Cortex of kidney (tissue), 1 donor: ENCODE measurements at places on chromosomes 1 and 21.

GRCh38 chr1:174965362-174966007, 34.3 kb upstream of the CACYBP start:
- DNase-seq: no peak

GRCh38 chr1:197195100-197195499, 48.6 kb upstream of the ASPM start:
- DNase-seq: no peak

DNA sequence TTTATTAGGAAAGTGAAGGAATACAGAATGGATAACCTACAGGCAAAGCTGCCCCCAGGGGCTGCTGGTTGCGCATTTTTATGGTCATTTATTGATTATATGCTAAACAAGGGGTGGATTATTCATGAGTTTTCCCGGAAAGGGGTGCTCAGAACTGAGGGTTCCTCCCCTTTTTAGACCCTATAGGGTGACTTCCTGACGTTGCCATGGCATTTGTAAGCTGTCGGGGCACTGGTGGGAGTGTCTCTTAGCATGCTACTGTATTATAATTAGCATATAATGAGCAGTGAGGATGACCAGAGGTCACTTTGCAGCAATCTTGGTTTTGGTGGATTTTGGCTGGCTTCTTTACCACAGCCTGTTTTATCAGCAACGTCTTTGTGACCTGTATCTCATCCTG, 5.9 kb upstream of the ASAP3 start:
- DNase-seq: no peak

- no peak for DNase-seq
Measured at GRCh38 chr1:57222307-57222706, 201.6 kb downstream of the DAB1 start.

- DNase-seq: no peak
Measured at GRCh38 chr1:157925419-157926166, 67.9 kb upstream of the KIRREL1 start.

DNA sequence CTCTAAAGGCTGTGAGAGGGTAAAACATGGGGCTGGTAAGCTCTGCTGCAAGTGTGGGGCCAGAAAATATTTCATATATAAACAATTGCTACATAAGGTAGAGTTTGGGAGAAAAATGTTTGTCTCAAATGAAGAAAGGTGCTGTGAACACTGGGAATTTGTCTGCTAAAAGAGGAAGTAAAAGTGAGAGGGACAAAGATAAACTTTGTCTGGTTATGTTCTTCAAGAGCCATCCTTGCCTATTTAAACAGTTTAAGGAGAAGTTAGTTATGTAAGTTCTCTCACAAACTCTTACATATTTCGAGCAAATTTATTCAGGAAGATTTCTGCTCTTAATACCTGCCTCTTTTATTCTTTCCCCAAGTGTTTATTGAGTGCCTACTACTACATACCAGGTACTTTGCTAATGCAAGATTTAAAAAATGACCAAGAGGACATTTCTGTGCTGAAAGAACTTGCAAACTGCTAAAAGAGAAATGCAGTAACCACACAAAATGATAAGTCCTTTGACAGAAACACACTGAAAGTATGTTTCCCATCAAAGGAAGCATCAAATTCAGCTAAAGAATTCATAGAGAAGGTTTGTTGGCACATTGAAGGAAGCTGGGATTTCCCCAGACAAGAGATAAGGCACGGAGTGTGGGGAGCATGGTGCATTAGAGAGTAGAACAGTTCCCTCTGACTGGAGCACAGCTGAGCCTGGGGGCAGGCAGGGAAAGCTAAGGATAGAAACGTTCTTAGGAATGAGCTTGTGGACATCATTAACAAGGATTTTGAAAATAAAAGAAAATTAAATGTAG, 549.1 kb downstream of the PTBP2 start:
- no peak for DNase-seq

GRCh38 chr1:170321113-170321512, 175.4 kb downstream of the NTMT2 start:
- DNase-seq: no peak

GRCh38 chr1:54027848-54028247, 9.9 kb upstream of the LDLRAD1 start:
- no peak for DNase-seq

DNA sequence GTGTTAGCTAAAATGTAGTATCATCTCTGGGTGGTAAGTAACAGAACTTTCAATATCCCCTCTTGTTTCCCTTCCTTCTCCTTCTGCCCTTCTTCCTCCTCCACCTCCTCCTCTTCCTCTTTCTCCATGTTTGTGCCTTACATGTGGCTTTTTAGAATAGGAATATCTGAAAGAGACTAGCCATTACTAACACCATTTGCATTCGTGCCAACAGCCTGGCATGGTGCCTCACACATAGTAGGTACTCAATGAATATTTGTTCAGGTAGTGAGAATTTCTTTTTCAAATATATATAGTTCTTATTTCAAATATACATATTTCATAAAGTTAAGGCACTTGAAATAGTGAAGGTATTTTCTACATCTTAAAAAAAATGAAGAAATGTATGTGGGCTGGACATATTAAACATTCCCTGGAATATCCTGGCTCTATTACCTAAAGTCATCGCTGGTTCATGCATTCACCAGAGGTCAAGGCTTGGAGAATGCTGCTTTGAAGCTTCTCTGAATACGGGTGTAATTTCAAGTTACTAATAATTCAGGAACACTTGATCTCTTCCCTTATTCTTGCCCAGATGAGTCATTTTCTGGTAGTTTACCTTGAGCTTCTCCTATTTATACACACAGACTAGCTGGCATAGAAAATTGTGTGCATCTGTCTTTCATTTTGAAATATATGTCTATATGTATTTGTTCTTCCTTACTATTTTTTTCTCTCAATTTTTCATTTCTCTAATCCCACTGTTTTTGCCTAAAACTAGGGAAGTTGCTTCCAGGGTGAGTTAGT, 319.4 kb downstream of the TGFB2 start:
- DNase-seq: no peak

GRCh38 chr1:24874611-24875234, 55.4 kb downstream of the RUNX3 start:
- DNase-seq: no peak

DNA sequence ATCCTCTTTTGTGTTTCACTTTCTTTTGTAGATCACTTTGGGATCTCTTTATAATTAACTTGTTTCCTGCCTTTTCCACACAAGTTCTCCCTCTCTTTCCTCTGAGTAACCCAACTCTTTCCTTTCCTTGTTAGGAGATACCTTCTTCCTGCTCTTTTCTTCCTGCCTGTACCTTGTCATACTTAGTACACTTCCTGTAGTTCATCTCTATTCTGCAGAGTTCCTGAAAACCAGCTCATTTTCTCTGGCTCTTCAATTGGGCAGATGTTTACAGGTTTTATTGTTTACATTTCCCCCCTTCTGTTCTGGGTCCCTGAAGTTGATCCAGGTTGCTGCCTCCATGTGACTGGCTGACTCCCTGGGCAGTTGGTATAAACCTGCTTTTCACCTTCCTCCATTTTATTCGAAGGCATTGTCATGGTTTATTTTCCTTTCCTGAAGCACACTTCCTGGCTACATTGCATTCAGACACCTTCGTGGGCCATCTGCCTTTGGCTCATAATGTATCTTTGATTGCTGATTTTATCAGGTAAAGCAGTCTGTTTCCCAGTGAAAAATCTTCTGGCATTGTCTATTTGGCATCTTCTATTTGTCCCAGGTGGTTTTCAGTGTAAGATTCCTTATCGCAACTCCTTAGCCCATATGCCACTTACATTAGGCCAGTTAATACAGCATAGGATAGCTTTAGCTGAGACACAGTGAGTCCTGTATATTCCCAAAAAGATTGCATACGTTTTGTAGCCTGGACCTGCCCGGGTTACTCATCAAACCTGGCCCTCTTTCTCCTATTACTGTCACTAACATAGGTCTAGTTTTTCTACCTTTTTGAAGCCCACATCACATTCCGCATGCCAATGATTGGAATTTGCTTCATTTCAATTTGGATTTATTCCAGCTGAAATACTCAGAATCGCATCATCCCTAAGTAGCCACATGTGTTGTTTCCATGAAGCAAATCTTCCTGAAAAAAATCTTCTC, 15.4 kb downstream of the CTH start:
- no peak for DNase-seq

GRCh38 chr1:109404838-109405237, 7.1 kb upstream of the SORT1 start:
- no peak for DNase-seq

GRCh38 chr1:37556712-37557196, at the start of gene DNALI1:
Gene DNALI1 (plus strand): TSS chr1:37556940. CDS start chr1:37556995, 55 bp downstream.
- peak; percentile 26 for DNase-seq

DNA sequence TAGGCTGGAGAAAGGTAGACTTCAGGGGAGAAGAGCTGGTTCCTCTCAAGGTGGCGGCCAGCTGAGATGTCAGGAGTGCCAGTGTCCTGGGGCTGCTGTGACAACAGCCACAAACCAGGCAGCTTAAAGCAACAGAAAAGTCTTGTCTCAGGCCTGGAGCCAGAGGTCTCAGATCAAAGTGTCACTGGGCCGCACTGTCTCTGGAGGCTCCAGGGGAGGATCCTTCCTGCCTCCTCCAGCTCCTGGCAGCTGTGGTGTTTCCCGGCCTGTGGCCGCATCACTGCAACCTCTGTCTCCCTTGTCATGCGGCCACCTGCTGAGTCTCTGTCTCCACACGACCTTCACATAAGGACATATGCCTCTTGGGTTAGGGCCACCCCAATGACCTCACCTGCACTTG, 24.4 kb upstream of the TSPEAR start:
- no peak for DNase-seq

GRCh38 chr1:179876300-179876715, 1.3 kb downstream of the TOR1AIP2 start:
- DNase-seq: no peak

- no peak for DNase-seq
Measured at GRCh38 chr1:14741082-14741481, 142.6 kb downstream of the KAZN start.

GRCh38 chr1:167599957-167600581, 30.0 kb upstream of the RCSD1 start:
- no peak for DNase-seq

DNA sequence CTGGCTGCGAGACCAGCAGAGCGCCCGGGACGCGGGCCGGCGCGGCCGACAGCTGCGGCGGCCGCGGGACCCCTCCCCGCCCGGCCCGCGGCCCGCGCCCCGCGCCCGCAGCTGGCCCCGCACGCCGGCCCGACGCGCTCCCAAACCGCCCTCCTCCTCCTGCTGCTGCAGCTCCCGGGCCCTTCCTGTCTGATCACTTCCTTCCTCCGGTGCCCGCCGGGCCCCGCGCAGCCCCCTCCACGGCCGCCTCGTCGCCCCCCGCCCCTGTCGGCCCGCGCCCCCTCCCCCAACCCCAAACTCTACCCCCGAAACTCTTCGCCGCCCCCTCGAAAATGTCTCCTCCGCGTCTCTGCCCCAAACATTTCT, 594 bp downstream of the LUZP1 start:
- DNase-seq: no peak

GRCh38 chr21:33238146-33238545, 8.4 kb downstream of the IFNAR2 start:
- DNase-seq: no peak

DNA sequence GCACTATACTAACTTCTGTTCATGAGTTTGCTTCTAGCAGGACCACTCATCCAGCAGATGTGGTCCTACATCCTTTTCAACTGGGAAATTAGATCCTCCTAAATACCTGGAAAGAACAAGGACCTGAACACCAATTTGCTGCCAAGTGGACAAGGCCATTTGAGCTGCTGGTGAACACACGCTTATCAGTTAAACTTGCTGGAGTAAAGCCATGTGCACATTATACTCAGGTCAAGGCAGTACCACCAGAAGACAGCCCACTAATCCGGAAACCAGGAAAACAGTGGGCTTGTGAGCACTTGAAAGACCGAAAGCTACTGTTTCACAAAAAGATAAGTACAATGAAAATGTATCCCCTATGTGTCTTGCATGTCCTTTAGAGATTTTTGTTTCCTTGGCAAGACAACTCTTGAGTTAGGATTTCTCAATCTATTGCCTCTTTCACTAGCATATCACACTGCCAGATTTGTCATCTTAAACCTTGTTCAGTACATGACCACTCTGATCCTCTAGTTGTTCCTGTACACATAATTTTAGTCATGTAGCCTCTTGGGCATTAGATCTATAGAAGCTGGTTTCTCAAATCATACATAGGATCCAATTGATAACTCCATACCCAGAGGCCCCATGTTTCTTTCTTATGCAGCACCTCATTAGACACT, 4.5 kb upstream of the REN start:
- DNase-seq: no peak

DNA sequence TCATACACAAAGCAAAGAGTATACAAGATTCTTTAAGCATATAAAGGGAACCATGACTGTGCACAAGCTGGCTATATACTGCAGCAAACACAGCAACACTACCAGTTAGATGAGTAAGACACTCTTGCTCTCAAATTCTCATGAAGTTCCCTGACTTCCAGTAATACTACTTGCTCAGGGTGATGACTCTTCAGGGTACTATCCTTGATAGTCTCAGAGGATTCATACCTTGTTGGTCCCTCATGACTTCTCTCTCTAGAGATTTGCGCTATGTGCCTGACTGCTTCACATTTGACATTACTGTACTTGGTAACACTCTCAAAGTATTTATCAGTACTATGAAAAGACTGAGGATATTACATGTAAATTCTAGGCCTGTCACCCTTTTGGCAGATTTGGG, 159.8 kb upstream of the ZRANB2 start:
- no peak for DNase-seq

DNA sequence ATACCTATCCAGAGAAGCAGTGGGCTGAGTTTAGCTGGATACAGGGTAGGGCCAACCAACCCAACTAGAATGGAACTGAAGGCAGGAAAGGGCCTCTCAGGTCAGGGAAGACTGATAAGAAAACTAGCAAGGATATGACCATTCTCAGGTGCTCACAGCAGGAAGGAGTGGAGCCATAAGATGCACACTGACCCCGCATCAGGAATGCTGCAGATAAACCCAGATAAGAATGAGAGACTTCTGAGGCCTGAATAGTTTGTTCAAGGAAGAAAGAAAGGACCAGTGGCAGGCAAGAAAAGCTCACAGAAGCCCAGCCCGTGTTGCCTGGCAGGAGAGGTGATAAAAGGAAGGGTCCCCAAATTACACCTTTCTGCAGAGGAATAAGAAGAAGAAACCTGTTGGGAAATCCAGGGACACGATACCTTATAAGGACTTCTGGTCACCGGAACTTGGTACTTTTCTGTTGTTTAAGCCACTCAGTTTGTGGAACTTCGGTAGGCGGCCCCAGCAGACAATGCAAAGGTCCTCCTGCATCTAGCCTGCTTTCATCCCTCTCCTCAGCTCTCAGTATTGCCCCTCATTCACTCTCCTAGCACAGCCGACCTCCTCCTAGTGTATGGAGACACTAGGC, 58.9 kb downstream of the ATP1A1 start:
- DNase-seq: no peak

- no peak for DNase-seq
Measured at GRCh38 chr1:45913731-45914501, 110.5 kb downstream of the MAST2 start.

GRCh38 chr21:40164905-40165772, 297.9 kb downstream of the PCP4 start:
- no peak for DNase-seq

DNA sequence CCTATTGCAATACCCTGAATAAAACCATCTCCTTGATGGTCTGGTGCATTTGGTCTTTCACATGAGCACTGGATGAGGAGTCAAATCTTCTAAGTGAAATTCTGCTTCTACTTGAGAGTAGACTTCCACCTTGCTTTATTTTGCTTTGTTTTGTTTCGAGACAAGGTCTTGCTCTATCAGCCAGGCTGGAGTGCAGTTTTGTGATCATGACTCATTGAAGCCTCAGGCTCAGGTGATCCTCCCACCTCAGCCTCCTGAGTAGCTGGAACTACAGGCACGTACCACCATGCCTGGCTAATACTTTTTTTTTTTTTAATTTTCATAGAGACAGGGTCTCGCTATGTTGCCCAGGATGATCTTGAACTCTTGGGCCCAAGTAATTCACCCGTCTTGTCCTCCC, 65.8 kb upstream of the F3 start:
- DNase-seq: no peak
